ENCODE measurements at places on chromosomes 16 and 17. TPM values are rescaled to one million over a fixed set of nuclear protein-coding genes. Genes with fewer than 3 reads are reported as not detected.

Gene CMTM2
- not detected for total RNA-seq

Gene C16orf92
- total RNA-seq = not detected

Gene P2RX1
- total RNA-seq = 0.08 TPM

Gene KRT33B
- total RNA-seq = 0.60 TPM

Gene CASKIN2
- 21.8 TPM for total RNA-seq

DNA sequence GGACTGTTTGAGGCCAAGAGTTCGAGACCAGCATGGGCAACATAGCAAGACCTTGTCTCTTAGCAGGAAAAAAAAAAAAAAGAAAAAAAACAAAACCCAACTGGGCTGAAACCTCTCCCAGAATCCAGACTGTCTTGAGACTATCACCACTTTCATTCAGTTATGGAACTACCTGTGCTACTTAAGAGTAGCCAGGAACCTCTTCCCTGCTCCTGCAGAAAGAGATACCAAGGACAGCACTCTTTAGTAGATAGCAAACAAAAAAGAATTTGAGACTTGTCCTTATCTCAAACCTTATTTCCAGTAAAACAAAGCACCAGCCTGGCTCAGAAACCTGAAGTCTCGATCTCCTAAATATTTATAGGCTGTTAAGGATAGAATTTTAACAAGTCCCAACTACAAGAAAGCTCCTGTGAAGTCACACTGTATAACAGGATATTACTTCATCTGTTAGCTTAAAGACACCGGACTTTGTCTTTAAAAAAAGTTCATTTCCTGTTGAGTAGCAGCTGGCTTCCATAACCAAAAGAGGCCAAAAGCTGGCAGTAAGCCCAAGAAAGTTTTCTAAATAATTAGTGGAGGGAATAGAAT, 5.1 kb downstream of the CDR2 start:
- peak; percentile 41 for DNase-seq

DNA sequence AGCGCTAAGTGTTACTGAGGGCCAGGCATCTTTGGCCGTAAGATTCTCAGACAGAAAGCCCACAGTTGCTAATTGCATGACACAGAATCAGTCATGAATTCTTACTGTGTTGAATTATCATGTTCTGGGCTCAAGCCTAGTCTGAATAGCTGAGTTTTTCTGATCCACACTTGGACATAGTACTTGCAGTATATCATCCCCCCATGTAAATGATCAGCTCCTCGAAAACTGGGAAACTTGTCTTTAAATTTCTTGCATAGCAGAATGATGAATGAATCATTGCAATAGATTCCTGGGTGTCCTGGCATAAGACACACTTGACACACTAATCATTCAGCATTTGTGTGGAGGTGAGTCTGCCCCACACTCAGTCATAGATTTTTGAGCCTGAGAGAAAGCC, 2.2 kb downstream of the MLYCD start:
- peak; percentile 53 for DNase-seq

DNA sequence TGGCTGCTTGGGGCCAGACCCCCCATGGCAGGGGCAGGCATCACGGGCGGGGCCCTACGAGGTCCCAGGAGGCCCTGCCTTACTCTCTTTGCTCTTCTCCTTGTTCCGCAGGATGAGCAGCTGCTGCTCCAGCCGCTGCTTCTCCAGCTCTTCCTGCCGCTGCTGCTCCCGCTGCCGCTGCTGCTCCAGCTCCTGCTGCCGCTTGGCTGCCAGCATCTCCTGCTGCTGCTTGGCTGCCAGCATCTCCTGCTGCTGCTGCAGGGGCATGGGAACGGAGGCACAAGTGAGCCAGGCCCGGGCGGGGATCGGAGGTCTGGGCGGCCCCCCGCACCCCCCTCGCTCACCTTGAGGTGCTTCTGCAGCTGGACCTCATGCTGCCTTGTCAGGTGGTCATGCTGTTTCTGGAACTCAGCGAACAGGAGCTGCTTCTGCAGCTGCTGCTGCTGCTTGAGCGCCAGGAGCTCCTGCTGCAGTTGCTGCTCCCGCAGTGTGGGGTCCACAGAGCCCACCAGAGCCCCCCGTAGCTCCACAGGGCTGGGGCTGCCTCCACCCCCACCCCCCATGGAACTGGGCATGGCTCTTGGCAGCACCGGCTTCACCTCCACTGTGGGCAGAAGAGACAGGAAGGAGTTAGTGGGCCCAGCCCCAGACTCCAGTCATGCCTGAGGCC, 22.8 kb downstream of the G6PC3 start:
- DNase-seq = no peak

DNA sequence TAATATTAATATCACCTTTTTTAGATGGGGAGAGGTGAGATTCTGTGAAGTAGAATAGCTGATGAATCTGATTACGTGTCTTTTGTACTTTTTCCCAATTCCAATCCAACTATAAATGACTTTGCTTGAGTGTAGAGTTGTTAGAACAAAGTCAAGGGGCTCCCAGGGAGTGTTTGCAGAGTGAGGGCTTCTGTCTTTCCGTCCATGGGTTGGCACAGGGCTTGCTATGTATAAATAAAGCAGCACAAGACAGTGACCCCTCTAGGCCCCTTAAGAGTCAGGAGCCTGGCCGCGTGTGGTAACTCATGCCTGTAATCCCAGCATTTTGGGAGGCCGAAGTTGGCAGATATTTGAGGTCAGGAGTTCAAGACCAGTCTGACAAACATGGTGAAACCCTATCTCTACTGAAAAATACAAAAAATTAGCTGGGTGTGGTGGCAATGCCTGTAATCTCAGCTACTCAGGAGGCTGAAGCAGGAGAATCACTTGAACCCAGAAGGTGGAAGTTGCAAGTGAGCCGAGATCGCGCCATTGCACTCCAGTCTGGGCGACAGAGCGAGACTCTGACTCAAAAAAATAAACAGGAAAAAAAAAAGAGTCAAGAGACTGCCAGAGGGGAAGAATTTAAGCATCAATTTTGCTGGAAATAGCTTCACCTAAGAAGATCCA, 127.9 kb upstream of the HS3ST3A1 start:
- no peak for DNase-seq

DNA sequence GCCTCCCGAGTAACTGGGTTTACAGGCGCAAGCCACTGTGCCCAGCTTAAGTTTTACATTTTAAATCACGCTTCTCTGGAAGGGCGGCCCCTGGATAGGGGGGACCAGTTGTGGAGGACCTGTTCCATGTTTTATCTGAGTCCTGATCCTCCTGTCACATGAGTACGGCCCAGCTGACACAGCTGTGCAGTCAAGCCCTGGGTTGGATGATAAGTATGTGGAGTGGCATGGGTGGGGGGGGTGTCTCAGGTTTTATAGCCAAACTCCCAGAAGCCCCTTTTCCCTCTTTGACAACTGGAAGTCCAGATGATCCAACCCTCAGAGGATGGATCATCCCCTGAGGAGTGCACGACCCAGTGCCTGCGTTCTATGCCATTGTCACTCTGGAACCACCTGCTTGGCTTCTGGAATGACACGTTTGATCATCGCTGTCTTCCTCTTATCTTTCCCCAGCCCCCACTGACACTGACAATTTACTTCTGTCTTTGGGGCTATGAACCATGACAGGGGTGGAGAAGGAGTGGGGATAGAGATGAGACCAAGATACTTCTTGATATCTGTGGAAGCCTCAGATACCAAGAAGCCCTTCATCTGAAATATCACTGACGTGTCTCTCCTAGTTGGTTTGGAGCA, 191.2 kb downstream of the MSI2 start:
- no peak for DNase-seq

DNA sequence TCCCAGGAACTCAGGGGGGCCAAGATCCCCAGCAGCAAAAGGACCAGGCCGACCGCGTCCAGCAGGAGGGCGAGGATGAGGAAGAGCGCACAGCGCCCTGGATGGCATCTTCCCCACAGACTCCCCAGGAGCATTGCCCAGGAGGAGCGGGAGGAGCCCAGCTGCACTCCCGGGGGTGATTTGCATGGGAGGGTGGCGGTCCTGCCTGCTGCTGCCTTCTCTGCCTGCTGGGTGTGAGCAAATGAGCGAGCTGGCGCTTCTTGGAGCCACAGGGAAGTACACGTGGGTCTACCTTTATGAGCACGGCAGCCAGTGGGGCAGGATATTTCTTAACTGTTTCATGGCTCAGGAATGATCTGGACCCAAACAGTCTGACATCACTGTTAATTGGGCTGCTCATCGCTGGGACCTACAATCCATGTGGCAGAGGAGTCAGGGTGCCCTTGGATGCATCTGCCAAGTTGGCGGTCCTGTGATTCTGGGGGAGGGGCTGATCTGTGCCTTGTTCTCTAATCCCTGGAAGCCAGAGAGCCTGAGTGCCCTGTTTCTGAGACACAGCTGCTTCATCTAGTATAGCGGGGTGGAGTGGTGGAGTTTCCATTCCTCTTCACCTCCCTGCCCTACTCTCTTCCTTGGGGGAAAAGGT, at the start of gene TMEM238L:
Gene TMEM238L (minus strand): TSS at position 270 of the 646 bp plus-strand sequence. CDS start 136 bp downstream, at position 134.
- no peak for DNase-seq

DNA sequence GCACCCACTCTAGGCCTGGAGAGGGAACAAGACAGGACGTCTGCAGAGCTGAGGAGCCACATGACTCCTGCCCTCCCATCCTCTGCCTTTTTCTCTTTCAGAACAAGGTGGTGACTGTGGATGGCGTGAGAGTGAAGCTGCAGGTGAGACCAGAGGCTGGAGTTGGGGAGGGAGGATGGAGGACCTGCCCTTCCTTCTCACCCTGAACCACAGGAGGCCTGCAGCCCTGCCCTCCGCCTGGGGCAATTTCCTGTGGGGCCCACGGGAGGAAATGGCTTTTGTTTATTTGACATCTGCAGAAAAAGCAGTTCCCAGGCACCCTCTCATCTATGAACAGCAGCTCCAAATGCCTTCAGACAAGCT, 5.1 kb downstream of the RAB37 start:
- DNase-seq = no peak

- DNase-seq = no peak
Observed at GRCh38 chr17:49915670-49916069, 53.3 kb upstream of the DLX4 start.

- DNase-seq = no peak
Observed at GRCh38 chr16:20952139-20952920, 51.8 kb downstream of the LYRM1 start.

DNA sequence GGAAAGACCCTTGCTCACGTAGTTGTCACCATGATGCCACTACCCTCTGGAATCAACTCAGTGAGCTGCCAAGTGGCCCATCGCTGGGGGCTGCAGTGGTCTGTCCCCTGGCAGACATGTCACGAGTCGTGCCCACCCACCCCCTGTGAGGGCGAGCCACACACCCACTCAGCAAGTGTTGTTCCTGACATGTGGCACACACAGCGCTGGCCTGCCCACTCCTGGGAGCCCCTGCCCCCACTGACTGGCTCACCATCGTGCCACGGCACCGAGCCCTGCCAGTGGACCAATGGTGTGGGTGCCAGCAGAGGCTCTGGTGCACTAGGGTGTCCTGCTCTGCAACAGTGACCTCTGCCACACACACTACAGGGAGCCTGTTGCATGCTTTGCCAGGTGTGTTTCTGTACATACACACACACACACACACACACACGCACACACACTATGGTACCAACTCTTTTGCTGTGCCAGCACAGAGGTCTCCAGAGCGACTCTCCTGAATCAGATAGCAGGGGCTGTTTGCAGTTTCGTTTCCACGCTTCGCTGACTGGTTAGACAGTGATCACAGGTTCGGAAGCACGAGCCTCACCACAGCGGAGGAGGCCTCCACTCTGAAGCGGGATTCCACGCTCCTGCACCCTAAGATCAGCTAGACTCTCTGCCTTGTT, 7.7 kb downstream of the RTN4RL1 start:
- no peak for DNase-seq

GRCh38 chr17:48322060-48322459, 108.0 kb downstream of the SKAP1 start:
- peak; percentile 6 for DNase-seq

DNA sequence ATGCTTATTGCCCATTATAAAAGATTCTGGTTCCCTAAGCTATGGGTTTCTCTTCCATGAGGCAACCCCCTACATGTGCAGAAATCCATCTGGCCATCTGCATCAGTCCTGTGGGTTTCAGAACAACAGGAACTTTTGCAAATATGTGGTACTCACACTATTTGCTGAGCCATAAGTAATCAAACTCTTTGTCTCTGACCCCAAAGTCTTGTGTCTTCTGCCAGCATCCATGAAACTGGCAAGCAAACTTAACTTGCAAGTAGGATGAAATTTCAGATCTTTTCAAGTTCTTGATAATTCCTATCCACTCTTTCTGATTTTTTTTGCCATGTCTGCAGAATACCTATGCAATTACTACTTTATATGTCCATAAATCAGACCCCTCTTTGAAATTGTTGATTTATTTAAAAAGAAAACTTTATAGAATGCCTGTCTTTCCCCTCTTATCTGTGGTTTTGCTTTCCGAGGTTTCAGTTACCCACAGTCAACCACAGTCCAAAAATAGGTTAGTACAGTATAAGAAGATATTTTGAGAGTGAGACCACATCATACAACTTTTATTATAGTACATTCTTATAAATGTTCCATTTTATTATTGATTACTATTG, 158.4 kb upstream of the IRX3 start:
- no peak for DNase-seq

DNA sequence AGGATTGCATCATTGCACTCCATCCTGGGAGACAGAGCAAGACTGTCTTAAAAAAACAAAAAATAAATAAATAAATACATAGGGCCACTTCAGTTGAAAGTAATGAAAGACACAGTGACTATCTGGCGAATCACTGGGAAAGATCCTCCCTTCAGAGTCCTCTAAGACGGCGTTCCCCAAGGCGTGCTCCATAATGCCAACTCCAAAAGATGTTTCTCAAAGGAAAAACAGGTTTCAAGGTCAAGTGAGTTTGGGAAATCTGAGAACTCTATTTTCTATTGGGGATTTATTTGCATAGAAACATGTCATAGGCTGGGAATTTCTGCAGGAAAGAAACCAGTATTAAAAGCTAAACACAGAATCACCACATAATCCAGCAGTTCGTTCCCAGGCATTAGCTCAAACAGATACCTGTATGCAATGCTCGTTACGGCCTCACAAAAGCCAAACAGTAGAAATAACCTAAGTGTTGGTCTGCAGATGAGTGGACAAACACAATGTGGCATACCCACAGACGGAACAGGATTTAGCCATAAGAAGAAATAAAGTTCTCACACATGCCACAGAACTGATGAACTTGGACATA, 7.9 kb downstream of the KLHDC4 start:
- peak; percentile 27 for DNase-seq

DNA sequence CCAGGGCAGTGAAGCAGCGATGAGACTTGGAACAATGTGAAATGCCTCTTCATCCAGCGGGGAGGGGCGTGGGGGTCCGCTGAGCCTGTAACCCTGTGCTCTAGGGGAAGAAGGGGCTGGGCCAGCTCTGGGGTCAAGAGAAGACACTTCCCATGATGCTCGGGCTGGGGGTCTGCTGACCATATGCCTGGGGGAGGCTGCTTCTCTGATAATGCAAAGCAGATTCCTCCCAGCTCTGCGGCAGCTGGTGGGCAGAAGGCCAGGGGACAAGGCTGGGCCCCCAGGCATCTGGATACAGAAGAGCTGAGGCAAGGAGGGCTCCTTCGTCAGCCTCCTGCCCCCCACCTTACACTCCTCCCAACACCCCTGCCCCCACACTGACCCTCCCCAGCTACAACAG, 24.7 kb downstream of the NGFR start:
- no peak for DNase-seq
